ENCODE measurements at places on chromosomes 6 and 20. TPM values are rescaled to one million over a fixed set of nuclear protein-coding genes. Genes with fewer than 3 reads are reported as not detected.

DNA sequence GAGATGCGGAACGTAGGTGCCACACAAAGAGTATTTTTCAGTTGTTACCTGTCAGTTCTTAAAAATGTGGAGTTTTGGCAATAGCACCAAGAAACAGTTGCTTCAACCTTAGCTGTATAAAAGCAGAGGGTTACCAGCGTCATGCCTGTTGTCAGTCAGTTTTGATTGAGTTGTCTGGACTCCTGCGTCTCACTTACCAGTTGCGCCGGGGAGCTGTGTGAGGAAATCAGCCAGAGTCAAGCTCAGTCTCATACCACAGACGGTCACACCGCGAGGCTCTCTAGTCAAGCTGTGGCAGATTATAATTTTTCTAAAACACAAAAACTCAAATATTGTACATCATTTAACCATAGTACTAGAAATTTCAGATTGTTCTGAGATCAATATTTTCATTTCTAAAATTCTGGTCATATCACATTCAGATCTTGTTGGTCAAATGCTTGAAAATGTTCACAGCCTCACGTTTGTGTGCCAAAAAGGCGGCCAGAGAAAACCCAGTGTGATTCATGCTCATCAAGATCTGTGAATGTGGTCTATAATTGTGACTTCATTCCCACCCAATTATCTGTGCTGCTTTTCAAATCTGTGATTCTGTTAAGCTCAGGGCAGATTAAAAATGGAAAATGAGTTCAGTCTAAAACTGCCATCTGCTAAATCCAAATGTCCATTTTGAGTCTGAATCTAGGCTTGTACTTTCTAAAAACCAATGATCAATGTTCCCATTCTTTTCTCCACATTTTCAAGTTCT is 37.5 kb downstream of the SASH1 start:
- no peaks in the 10 kb centered on the region for H3K36me3 ChIP-seq
- no peak overlapping the region for H3K27ac ChIP-seq
- H3K4me1 ChIP-seq, result no peaks in the 10 kb centered on the region

Gene HLA-DQB1
- total RNA-seq, result 5.9 TPM

- DNase-seq, result no peak
- H3K27ac ChIP-seq, result no peak overlapping the region
- H3K4me3 ChIP-seq, result no peak overlapping the region
- H3K36me3 ChIP-seq, result no peaks in the 10 kb centered on the region
- H3K27me3 ChIP-seq, result no peaks in the 10 kb centered on the region
Measured at GRCh38 chr6:111032484-111033140, 50.8 kb downstream of the RPF2 start.

DNA sequence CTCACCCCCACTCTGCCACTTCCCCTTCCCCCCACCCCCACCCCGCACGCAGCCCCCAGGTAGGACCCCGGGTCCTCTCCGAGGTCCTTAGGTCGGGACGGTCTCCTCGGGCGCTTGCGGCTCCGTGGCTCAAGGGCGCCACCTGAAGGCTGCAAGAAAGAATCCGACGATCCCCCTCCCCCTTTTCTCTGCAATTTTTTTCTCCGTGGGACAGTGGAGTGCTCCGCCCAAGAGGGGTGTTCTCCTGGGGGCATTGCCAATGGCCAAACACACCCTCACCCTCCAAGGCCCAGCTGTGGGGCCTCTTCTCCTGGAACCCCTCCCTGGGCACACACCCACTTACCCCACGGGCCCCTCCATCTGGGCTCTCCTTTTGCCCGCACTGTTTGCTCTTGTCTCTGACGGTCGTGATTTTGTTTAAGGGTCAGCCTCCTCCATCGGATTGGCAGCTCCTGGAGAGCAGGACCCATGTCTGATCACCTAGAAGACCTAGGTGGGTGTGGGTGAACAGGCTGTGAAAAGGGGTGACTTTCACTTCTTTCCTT is 1.1 kb upstream of the TMEM74B start:
- H3K27ac ChIP-seq, result no peak overlapping the region
- no peaks in the 10 kb centered on the region for H3K36me3 ChIP-seq
- DNase-seq, result no peak
- no peaks in the 10 kb centered on the region for H3K4me1 ChIP-seq

GRCh38 chr6:15341311-15342001 is 95.6 kb downstream of the JARID2 start:
- no peak for DNase-seq
- H3K27ac ChIP-seq, result no peak overlapping the region
- H3K36me3 ChIP-seq, result no peaks in the 10 kb centered on the region
- no peaks in the 10 kb centered on the region for H3K27me3 ChIP-seq

Gene BHLHE23
- total RNA-seq, result not detected

- peaks cover 3% of the 10 kb centered on the region for H3K4me1 ChIP-seq
- no peak overlapping the region for H3K4me3 ChIP-seq
- H3K27ac ChIP-seq, result no peak overlapping the region
Measured at GRCh38 chr20:32528171-32528891, 56.8 kb downstream of the NOL4L start.

Gene SNX5
- total RNA-seq, result 116 TPM

DNA sequence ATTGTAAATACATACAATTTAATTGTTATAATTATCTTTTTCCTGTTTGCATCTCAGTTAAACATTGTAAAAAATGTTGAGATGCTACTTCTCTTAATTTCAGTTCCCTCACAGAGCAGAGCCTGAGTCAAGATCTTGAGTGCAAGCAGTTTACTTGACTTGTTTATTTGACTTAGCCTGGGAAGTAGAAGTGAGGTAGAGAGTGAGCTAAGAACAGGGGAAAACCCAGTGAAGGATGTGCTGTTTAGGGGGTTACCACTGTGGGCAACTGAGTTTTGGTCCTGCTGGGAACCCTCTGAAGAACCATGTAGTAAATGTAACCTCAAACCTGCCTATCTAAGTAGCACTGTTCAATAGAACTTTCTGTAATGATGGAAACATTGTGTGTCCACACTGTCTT is 495.2 kb upstream of the FLRT3 start:
- no peak overlapping the region for H3K4me3 ChIP-seq
- no peaks in the 10 kb centered on the region for H3K36me3 ChIP-seq
- H3K4me1 ChIP-seq, result no peaks in the 10 kb centered on the region
- no peak overlapping the region for H3K27ac ChIP-seq
- DNase-seq, result no peak

Gene GRM1
- not detected for total RNA-seq

DNA sequence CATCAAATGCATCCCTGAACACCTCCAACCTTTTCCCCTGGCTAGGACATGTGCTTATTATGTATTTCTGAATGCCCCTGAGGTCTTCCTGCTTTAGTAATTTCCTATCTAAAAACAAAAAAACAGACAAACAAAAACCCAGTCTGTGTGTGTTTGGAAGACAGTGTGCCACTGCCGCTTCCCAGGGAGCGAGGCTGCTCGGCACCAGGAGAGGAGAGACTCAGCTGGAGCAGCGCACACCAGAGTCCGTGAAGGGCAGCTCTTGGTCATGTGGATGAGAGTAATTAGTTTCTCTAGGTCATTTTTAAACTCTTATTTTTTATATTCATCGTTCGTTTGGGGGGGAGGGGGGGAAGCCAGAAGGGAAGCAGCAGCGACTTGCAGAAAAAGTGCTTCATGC is 10.0 kb upstream of the ANKRD60 start:
- H3K4me1 ChIP-seq, result peaks cover 8% of the 10 kb centered on the region
- no peak for DNase-seq
- no peaks in the 10 kb centered on the region for H3K36me3 ChIP-seq
- no peak overlapping the region for H3K27ac ChIP-seq
- no peak overlapping the region for H3K4me3 ChIP-seq
- H3K27me3 ChIP-seq, result no peaks in the 10 kb centered on the region

- H3K27ac ChIP-seq, result no peak overlapping the region
- H3K27me3 ChIP-seq, result no peaks in the 10 kb centered on the region
- H3K36me3 ChIP-seq, result no peaks in the 10 kb centered on the region
- H3K4me3 ChIP-seq, result no peak overlapping the region
- no peak for DNase-seq
Measured at GRCh38 chr6:131840936-131841583, 33.2 kb downstream of the ENPP1 start.

- no peak for DNase-seq
- H3K4me3 ChIP-seq, result no peak overlapping the region
- H3K27ac ChIP-seq, result no peak overlapping the region
Measured at GRCh38 chr20:43388268-43389002, 69.3 kb upstream of the SRSF6 start.

DNA sequence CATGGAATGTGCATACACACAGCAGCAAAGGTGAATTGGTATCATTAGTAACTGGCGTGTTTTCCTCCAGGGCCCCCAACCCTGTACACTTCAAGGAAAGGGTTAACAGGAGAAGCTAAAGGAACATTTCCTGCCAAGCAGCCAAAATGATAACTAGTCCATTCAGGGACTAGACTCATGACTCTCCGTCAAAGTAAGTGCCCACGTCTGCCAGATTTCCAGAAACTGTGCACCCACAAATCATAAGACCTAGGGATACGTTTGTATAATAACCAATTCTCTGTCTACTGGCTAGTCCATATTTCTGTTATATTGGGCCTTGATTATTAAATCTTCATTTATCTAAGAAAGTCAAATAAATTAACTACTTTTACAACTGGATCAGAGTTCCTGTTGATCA is 76.0 kb upstream of the NHSL1 start:
- DNase-seq, result no peak
- no peaks in the 10 kb centered on the region for H3K36me3 ChIP-seq
- no peaks in the 10 kb centered on the region for H3K4me1 ChIP-seq
- no peaks in the 10 kb centered on the region for H3K27me3 ChIP-seq
- no peak overlapping the region for H3K27ac ChIP-seq

- H3K27ac ChIP-seq, result no peak overlapping the region
- no peaks in the 10 kb centered on the region for H3K4me1 ChIP-seq
- DNase-seq, result no peak
- no peaks in the 10 kb centered on the region for H3K36me3 ChIP-seq
- H3K27me3 ChIP-seq, result no peaks in the 10 kb centered on the region
- H3K4me3 ChIP-seq, result no peak overlapping the region
Measured at GRCh38 chr6:129153257-129153656, 270.3 kb downstream of the LAMA2 start.

DNA sequence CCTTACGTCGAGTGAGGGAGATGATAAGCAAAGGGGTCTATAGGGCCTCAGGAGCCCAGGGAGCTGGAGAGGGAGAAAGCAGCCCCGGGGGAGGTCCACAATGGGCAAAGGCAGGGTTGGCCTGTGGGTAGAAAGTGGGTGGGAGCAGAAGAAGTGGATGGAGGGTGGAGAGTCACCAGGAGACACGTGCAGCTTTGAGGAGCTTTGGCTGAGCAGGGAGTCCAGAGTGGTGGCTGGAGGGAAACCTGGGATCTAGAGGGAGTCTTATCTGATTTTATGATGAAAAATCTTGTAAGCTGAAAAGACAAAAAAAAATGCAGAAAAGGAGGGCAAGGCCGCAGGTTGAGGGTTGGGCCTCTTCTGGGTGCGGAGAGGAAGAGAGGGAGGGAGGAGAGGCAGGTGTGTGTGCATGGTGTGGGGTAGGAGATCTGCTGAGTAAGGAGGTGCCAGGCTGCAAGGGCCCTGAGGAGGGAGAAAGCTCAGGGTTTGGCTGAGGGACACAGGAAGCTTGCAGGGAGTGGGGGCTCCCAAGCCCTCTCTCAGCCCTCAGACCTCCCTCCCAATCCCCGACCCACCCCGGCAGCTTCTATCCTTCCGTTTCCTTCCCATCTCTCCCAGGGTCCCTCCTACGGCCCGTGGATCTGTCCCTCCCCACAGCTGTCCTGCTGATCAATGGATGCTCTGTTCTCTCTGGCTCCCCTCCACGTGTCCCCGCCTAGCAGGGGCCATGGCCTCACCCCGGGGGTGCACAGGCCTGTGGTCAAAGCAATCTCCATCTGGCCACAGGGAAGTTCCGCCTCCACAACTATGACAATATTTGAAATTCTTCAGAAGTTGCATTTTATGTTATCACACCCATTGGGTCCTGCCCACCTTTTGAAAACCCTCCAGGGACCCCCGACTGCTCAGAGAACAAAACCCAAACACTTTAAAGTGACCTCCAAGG is 17.1 kb upstream of the BPI start:
- no peak overlapping the region for H3K4me3 ChIP-seq
- no peaks in the 10 kb centered on the region for H3K27me3 ChIP-seq
- DNase-seq, result no peak
- H3K4me1 ChIP-seq, result peaks cover 9% of the 10 kb centered on the region

Gene CST8
- not detected for total RNA-seq

Gene ZNF217
- total RNA-seq, result 63.8 TPM
